ENCODE measurements at places on chromosomes 4 and X. TPM values are rescaled to one million over a fixed set of nuclear protein-coding genes. Genes with fewer than 3 reads are reported as not detected.

GRCh38 chr4:177505171-177505615 lies 63.0 kb upstream of the AGA start:
- H3K4me1 ChIP-seq = no peaks in the 10 kb centered on the region
- H3K27ac ChIP-seq = no peak overlapping the region
- DNase-seq = peak; percentile 70
- no peaks in the 10 kb centered on the region for H3K36me3 ChIP-seq

DNA sequence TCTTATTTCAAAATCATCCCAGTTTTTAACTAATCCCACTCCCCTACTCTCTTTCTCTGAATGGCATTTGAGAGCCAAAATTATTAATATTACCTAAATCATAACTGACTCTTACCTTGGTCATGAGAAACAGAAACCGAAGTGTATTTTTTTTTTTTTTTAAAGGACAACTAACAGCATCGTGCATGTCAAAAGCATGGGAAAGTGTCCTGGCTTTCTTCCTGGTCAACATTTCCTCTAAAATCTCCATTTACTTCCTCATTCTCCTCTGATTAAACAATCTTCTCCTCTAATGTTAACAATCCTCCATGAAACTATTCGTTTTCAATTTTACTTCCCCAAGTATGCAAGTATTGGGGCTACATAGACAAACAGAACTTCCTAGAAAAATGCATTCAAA lies 2.1 kb upstream of the STS start:
- DNase-seq = no peak
- no peaks in the 10 kb centered on the region for H3K36me3 ChIP-seq
- H3K27me3 ChIP-seq = no peaks in the 10 kb centered on the region
- no peak overlapping the region for H3K4me3 ChIP-seq
- no peak overlapping the region for H3K27ac ChIP-seq
- H3K4me1 ChIP-seq = no peaks in the 10 kb centered on the region

- no peak overlapping the region for H3K4me3 ChIP-seq
- peaks cover 9% of the 10 kb centered on the region for H3K36me3 ChIP-seq
- no peak overlapping the region for H3K27ac ChIP-seq
- DNase-seq = no peak
- no peaks in the 10 kb centered on the region for H3K4me1 ChIP-seq
- H3K27me3 ChIP-seq = no peaks in the 10 kb centered on the region
Measured at GRCh38 chr4:88353324-88353723, 25.3 kb upstream of the HERC6 start.

DNA sequence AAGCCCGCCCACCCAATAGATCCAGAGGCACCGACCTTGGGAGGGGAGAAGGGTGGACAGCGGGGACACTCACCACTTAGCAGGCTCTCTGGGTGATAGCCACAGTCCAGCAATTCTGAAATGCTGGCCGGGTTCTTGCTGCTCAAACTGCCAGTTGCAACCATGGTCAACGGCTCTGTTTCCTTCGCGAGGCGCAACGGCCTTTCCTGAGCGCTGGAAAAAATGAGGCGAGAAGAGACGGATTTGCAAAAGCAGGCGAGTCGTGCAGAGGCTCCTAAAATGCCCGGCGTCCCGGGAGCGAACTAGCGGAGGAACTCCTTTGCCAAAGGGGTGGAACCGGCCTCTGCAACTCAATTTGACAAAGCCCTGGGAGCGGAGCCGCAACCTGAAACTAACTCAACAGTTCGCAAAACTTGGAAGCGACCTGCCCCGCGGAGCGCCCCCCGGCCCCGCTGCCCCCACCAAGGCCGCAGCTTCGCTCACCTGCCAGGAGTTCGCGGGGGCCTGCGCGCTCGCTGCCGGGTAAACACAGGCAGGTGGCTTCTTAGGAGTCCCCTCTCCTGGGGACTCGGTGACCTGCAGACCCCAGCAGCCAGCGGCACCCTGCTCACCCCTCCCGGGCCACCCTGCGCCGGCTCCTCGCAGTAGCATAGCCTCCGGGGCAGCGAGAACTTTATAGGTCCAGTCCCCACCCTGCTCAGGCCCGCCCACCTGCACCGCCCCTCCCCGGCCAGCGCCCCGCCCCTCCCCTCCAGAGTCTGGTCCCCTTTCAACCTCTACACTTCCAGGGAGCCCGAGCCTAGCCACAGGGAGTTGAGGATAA lies at the start of gene DDIT4L:
DDIT4L (minus strand) TSS at position 649 of the 823 bp plus-strand sequence; CDS start at position 164, 485 bp downstream.
- H3K36me3 ChIP-seq = no peaks in the 10 kb centered on the region
- peak within 1 kb of the TSS; percentile 76 for H3K4me3 ChIP-seq
- H3K27me3 ChIP-seq = peaks cover 45% of the 10 kb centered on the region
- DNase-seq = peak; percentile 76
- peaks cover 16% of the 10 kb centered on the region for H3K4me1 ChIP-seq
- H3K27ac ChIP-seq = no peak within 1 kb of the TSS

DNA sequence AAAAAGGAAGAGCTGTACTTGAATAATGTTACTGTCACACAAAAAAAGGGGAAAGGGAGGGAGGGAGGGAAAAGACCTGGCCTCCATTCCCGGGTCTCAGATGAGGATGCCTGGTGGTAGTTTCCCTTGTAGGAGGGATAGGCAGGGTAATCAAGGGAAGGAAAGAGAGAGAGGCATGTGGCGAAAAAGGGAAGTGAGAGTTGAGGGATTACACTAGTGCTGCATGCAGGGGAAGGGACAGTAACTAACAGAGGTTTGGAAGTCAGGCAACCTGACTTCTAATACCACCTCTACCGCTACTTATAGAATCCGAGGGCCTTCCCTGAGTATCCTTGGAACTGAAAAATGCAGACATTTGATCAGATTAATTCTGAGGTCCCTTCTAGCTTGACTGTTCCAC lies 821.7 kb upstream of the FTHL17 start:
- H3K36me3 ChIP-seq = no peaks in the 10 kb centered on the region
- no peak for DNase-seq
- H3K4me1 ChIP-seq = no peaks in the 10 kb centered on the region
- H3K27me3 ChIP-seq = no peaks in the 10 kb centered on the region
- no peak overlapping the region for H3K27ac ChIP-seq

DNA sequence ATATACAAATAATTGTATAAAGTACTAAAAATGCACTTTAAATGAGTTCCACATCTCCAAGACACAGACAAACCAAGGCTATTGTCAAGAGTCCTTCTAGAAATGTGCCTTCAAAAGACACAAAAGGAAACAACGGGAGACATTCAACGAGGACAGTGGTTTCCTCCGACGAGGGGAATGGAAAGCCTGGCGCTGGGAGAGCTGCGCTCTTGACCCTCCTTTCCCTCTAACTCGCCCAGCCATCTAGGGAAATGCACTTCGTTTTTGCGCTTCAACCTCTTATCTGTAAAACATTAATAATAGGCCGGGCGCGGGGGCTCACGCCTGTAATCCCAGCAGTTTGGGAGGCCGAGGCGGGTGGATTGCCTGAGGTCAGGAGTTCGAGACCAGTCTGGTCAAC lies 37.0 kb downstream of the ZFP42 start:
- H3K4me3 ChIP-seq = peak overlapping the region; percentile 44
- peaks cover 26% of the 10 kb centered on the region for H3K4me1 ChIP-seq
- DNase-seq = peak; percentile 84
- H3K27me3 ChIP-seq = no peaks in the 10 kb centered on the region
- no peaks in the 10 kb centered on the region for H3K36me3 ChIP-seq

DNA sequence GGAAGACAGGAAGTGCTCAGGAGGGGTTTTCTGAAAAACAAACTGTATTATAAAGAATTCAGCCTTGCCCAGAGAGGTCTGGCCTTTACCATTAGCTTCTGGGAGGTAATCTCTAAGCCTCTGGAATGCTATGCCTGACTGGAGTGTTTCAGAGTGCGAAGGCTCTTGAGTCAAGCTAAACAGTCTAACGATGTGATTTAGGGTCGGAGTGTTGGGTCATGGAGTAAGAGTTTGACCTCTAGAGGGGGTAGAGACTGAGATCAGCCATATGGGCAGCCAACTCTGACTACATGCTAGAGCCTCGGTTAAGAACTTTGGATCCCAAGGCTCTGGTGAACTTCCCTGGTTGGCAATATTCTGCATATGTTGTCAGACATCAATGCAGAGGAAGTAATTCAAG lies 15.0 kb downstream of the BOD1L1 start:
- peak; percentile 36 for DNase-seq
- peaks cover 23% of the 10 kb centered on the region for H3K36me3 ChIP-seq
- no peak overlapping the region for H3K27ac ChIP-seq
- H3K4me3 ChIP-seq = no peak overlapping the region
- H3K27me3 ChIP-seq = no peaks in the 10 kb centered on the region

- H3K27me3 ChIP-seq = no peaks in the 10 kb centered on the region
- no peaks in the 10 kb centered on the region for H3K36me3 ChIP-seq
- no peak overlapping the region for H3K4me3 ChIP-seq
- no peak overlapping the region for H3K27ac ChIP-seq
Measured at GRCh38 chr4:169485086-169485485, 127.3 kb downstream of the NEK1 start.

- peaks cover 34% of the 10 kb centered on the region for H3K4me1 ChIP-seq
- DNase-seq = no peak
- no peak overlapping the region for H3K4me3 ChIP-seq
Measured at GRCh38 chr4:98626350-98626749, 32.1 kb downstream of the TSPAN5 start.

- no peaks in the 10 kb centered on the region for H3K27me3 ChIP-seq
- DNase-seq = no peak
- H3K4me3 ChIP-seq = no peak overlapping the region
- no peak overlapping the region for H3K27ac ChIP-seq
Measured at GRCh38 chr4:54941994-54942552, 183.3 kb downstream of the KDR start.

DNA sequence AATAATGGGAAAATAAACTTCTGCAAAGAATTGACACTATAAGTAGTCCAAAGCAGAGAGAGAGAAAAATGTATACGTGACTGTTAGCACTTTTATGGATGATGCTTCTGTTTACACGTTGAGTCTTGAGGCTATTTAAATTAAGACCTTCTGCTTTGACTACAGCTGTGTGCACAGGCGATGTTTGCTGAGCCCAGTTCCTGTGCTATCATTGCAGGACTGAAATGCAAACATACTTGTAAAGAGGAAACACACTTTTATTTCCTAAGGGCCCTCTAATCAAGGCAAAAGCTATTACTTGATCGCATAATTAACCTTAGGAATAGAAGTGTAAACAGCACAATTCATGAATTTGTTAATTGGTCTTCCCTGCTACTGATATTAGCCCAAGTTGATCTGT lies 226.9 kb downstream of the FBXW7 start:
- no peak overlapping the region for H3K4me3 ChIP-seq
- no peak for DNase-seq
- no peaks in the 10 kb centered on the region for H3K36me3 ChIP-seq
- H3K27me3 ChIP-seq = no peaks in the 10 kb centered on the region
- 0 out of 2 replicates have a peak, but pooled peaks cover 7% of the 10 kb centered on the region for H3K4me1 ChIP-seq

DNA sequence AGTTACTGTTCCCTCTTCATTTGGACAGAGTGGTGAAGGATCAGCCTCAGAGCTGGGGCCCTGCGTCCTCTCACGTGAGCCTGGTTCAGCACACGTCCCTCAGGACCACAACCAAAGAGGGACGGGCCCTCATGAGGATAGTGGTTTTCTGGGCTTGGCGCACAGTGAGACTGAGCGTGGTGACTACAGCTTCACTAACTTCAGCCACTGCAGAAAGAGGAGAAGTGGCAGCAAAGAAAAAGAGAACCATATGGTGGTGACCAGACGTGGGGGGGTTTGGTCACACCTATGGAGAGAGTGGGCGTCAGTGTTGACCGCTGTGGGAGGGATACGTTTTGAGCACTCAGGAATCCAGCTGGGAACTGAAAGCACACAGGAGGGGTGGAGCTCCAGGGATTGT lies 21.8 kb upstream of the TNIP3 start:
- H3K4me3 ChIP-seq = no peak overlapping the region
- no peak overlapping the region for H3K27ac ChIP-seq
- peaks cover 13% of the 10 kb centered on the region for H3K4me1 ChIP-seq
- no peaks in the 10 kb centered on the region for H3K36me3 ChIP-seq
- H3K27me3 ChIP-seq = no peaks in the 10 kb centered on the region
- DNase-seq = no peak

DNA sequence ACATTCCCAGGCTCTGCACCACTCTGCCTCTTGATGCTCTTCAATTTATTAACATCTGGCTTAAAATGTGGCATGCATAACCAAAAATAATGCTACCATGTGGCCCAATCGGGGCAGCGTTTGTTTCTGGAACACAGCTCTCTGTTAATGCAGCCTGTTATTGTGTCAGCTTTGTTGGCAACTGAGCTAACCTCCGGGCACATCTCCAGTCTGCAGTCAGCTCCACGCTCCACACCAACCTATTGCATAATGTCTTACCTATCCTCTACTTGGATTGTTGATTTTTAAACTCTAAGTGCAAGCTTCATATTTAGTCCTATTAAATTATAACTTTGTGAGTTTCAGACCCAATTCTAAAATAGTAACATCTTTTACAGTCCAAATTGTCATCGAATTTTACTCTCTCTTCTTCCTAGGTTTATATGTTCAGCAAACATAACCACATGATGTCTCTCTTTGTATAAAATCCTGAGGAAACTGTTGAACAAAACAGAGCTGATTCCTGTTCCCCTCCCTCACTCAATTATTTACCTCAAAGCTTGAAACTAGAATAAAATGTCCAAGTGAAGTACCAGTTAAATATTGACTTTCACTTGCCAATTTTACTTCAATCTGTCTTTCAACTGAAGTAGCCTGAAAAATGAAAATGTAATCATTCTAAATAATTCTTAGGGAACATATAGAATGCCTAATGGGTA lies 92.2 kb upstream of the RAPGEF2 start:
- peaks cover 10% of the 10 kb centered on the region for H3K4me1 ChIP-seq
- no peak overlapping the region for H3K27ac ChIP-seq
- no peaks in the 10 kb centered on the region for H3K27me3 ChIP-seq
- no peak for DNase-seq
- H3K4me3 ChIP-seq = no peak overlapping the region

- H3K36me3 ChIP-seq = no peaks in the 10 kb centered on the region
- no peak overlapping the region for H3K27ac ChIP-seq
- DNase-seq = no peak
- no peaks in the 10 kb centered on the region for H3K27me3 ChIP-seq
- H3K4me3 ChIP-seq = no peak overlapping the region
Measured at GRCh38 chrX:110310000-110310790, 7.7 kb downstream of the AMMECR1 start.

DNA sequence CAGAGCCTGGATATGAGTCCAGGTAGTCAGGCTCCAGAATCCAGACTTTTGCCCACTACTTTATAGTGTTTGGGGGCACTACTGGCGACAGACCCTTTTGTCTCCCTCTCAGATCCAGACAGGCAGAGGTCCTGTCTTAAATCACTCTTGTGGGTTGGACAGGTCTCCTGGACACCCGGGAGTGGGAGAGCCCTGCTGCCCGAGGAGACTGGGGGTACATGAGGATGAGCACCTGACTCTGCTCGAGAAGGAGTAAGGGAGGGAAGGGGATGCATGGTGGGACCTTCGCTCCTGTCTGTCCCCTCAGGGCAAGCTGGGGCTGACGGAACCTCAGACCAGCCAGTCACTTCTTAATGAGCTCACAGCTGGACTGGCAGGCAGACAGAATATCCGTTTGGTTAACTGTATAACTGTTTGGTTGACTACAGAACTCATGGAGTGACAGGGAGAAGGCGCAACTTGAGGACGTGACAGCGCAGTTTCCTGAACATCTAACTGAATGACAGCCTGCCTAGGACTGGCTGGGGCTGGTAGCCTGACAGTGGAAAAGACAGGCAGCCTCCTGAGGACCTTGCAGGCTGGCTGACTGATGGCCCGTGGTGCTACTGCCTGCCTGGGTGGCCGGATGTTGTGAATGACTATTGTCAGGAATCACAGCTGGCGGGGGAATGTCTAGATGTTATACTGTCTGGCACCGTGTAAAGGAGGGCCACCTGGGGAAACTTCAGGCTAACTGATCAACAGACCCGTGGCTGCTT lies 1.6 kb upstream of the SUV39H1 start:
- DNase-seq = no peak
- H3K36me3 ChIP-seq = no peaks in the 10 kb centered on the region
- no peak overlapping the region for H3K27ac ChIP-seq

Gene VCX3B
- not detected for total RNA-seq

Gene MSX1
- not detected for total RNA-seq

Gene PABPC1L2A
- total RNA-seq = 1.4 TPM

Gene ANAPC10
- total RNA-seq = 27.5 TPM

Gene FGF5
- total RNA-seq = not detected

Gene TRAM1L1
- 2.6 TPM for total RNA-seq

Gene HTN1
- total RNA-seq = not detected

Gene ADRA2C
- 16.3 TPM for total RNA-seq

Gene CDX4
- 0.50 TPM for total RNA-seq
